ENCODE measurements at places on chromosomes 3 and 15. TPM values are rescaled to one million over a fixed set of nuclear protein-coding genes. Genes with fewer than 3 reads are reported as not detected.

GP9 gene
- total RNA-seq = not detected

CHAC1 gene
- 36.5 TPM for total RNA-seq

ZNF717 gene
- 15.4 TPM for total RNA-seq

CFAP161 gene
- 0.12 TPM for total RNA-seq

FEM1B gene
- 77.5 TPM for total RNA-seq

HES1 gene
- total RNA-seq = 3.8 TPM

CSPG5 gene
- under 0.01 TPM for total RNA-seq

POTEB3 gene
- total RNA-seq = not detected

CIDEC gene
- total RNA-seq = not detected

SLC9C1 gene
- total RNA-seq = 0.12 TPM

KY gene
- total RNA-seq = 1.1 TPM

GOLGA6B gene
- not detected for total RNA-seq

NDN gene
- total RNA-seq = 59.1 TPM

OPA1 gene
- total RNA-seq = 75.4 TPM

CPLX3 gene
- total RNA-seq = not detected

GOLGA8J gene
- 0.11 TPM for total RNA-seq

MORC1 gene
- not detected for total RNA-seq

CTXN2 gene
- total RNA-seq = not detected
